ENCODE measurements at places on chromosomes 7 and 10.
A peak's percentile ranks its signal among the peaks of the same experiment; 100 is the strongest.

- no peak for DNase-seq
Observed at GRCh38 chr7:123060446-123060845, 64.9 kb upstream of the TAS2R16 start.

GRCh38 chr7:132221356-132221755 is 354.9 kb downstream of the PLXNA4 start:
- DNase-seq, result no peak

DNA sequence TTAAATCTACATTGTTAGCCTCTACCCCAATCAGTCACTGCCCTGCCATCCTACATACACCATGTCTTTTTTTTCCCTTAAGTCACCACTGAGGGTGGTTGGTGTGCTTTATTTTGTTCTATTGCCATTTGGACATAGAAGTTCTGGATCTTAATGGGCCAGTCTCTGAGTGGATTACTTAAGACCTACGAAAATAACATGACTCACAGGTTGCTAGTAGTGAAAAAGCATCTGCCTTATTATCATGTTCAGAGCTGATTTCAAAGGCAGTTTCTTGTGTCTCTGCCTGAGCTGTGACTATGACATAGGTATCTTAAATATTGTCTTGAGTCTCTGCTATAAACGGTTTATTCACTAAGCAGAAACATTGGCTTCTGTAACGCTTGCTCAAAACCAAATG is 410.8 kb downstream of the MDFIC start:
- no peak for DNase-seq

DNA sequence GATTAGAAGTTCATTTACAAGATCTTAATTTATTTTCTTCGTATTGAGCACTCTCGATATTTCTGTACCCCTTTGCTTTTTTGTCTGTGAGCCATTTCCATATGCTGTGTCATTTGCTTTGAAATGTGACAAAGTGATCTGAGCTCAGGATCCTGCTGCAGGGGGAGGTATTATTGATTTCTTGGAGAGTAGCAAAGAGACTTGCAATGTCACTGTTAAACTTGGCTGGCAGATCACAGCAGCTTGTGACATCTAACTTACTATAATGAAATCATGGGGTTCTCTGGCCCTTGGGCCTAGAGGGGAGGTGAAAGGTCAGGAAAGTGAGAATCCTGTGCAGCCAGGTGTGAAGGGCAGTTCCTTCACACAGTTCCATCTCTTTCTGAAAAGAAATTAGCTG is 923.4 kb downstream of the REEP3 start:
- no peak for DNase-seq

- DNase-seq, result no peak
Observed at GRCh38 chr7:27124096-27124901, 6.3 kb downstream of the HOXA4 start.

GRCh38 chr7:114650491-114650890 is 235.9 kb downstream of the FOXP2 start:
- no peak for DNase-seq

DNA sequence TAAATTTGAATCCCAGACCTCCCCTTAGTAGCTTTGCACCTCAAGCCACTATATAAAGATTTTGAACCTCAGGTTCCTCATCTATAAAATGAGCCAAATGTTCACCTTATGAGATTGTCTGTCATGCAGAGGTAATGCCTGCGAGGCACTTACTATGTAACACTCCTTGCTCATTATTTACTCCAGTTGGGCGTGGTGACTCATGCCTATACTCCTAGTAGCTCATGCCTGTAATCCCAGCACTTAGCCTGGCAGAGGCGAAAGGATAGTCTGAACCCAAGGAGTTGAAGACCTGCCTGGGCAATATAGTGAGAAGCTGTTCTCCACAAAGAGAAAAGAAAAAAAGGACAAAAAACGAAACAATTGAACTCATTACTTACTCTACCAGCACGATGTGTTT is 82.2 kb downstream of the MDFIC start:
- no peak for DNase-seq

DNA sequence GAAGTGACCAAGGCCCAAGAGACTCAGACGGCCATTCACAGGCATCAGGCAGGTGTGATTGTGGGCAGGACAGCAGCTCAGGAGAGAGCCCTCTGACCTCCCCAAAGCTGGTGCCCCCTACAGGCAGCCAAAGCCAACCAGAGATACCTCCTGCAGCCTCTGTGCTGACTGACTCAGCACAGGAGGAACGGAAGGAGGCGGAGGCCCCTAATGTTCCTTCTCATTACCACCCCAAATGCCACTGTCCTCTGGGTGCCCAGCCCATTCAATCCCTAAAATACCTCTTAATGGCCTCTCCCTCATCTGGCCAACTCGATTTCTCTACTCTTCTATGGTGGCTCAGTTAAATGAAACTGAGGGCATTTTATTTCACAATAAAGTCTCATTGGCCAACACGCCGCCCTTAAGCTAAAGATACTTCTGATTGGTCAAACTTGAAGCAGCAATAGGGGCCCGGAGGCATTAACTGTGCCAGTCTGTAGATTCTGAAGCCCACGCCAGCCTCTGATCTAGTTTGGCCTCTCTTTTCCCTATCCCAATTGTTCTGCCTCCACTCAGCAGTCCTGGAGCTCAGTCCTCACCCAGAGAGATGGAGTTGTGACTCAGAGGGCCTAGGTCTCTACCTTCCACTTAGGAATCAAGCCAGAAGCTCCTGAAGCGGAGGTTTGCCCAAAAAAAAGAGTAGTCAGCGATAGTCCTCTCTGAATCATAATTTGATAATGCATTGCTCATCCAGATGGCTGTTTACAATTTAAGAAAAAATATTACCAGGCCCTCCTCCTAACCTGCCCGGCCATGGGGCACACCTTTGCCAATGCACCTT is 1.2 kb downstream of the CYREN start:
- DNase-seq, result peak; percentile 27

GRCh38 chr10:74194545-74194944 is 43.5 kb downstream of the ADK start:
- no peak for DNase-seq

- DNase-seq, result no peak
Observed at GRCh38 chr10:114714281-114714741, 56.2 kb upstream of the ABLIM1 start.

GRCh38 chr10:103621783-103622125 is 128.2 kb downstream of the NEURL1 start:
- DNase-seq, result no peak

DNA sequence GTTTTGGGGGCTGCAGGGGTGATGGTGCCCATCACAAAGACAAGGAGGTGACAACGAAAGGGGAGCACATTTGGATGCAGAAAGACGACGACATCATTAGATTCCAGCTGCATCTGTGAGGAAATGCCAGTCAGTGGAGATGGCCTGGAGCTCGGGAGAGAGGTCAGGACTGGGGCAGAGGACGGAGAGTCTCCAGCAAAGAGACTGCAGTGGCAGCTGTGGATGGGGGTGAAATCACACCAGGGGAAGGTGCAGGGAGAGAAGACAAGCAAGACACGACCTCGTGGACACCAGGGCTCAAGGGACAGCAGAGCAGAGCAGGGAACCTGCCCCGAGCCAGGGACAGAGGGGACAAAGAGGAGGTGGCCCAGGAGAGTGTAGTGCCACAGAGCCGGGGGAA is 203.4 kb downstream of the PRPF18 start:
- DNase-seq, result no peak

DNA sequence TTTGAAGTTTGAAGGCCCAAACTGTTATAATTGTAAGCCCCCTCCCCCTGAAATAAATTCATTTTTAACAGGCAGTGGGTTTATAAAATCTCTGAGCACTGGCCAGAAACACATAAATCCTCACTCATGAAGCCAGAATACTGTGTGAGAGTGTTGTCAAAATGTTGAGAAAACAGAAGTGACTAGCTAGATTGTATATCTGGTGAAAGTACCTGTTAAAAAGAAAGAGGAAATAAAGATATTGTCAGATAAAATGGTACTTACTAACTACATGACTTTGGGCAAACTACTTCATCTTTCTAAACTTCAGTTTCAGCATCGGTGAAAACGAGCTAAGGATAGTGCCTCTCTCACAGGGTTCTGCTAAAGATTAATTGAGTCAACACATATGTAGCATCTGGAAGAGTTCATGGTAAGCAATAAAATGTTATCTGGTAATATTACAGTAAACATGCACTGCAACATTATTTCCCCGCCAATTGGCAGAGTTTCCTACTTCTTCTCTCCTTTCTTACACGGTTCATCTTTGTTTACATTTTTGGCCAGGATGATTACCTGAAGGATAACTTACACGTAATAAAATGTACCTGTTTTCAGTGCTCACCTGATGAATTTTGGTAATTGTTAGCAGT is 202.5 kb upstream of the CHRM2 start:
- no peak for DNase-seq

- no peak for DNase-seq
Observed at GRCh38 chr10:31154996-31155395, 123.3 kb upstream of the ZNF438 start.

GRCh38 chr10:104300736-104301292 is 31.8 kb downstream of the GSTO2 start:
- DNase-seq, result no peak

- DNase-seq, result no peak
Observed at GRCh38 chr7:103504505-103505135, 58.6 kb upstream of the SLC26A5 start.

- no peak for DNase-seq
Observed at GRCh38 chr10:77978360-77978759, 51.0 kb downstream of the POLR3A start.

DNA sequence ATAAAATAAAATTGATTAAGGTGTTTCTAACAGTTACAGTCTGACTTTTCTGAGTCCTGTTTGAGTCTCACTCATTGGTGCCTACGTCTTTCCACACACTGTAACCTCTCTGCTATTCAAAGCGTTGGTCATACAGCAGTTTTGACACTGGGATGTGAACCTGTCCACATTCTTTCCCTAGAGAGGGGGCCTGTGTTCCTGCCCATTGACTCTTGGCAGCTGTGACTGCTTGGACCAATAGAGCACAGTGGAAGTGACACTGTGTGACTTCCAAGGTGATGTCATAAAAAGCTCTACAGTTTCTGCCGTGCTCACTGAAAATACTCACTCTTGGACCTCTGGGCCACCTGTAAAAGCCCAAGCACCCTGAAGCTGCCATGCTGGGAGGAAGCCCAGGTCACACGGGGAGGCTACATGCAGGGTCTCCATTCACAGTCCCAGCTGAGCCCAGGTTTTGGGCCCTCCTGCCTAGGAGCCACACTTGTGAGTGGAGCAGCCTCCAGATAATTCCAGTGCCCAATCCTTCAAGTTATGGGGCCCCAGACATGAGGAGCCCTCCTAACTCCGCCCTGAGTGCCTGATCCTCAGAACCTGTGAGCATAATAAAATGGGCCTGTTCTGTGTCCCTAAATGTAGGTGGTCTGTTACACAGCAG is 704 bp upstream of the ANTXRL start:
- no peak for DNase-seq

GRCh38 chr10:103905441-103905840 is 12.5 kb downstream of the STN1 start:
- DNase-seq, result no peak

DNA sequence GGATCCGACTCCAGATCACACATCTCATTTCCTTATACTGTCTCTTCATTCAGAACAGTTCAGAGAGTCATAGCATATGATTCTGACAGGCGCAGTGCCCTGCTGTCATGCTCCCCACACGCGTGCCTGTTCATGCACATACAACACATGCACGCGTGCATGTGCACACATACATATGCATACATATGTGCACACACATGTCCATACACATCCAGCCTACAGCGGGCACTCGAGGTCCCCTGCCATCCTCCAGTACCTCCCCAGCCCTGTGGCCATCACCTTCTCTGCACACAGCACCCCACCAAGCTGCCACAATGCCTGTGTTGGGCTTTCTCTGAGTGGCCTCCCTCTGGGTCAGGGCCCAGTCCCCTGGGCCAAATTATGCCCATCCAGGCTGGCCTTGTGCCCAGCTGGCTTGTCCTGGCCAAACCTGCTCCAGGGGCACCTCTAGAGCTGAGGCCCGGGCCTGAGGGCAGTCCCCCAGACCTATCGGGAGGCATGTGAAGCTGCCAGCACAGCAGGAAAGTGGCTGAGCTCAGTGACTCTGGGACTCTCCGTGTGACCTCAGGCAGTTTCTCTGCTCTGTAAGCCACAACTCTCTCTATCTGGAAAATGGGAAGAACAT is 49.4 kb upstream of the RET start:
- no peak for DNase-seq

DNA sequence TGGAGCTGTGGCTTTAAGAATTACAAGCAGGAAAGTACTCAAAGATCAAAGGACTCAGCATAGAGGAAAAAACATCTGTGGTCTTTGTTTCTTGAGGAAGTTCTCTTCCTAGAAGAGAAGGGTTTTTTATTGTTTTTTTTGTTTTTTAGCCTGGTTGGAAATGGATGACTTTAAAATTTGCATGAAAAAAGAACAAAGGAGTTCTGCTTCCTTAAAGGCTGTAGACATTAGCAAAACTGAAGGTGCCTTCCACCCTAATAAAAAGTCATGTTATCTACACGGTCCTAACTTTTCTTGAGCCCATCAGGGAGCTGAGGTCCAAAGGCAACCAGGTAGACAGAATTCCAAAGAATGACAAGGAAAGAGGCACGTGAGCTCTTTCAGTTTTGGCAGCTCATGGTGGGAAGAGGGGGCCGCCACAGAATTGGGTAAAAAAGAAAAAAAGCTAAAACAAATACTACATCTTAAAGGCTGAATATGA is 356.6 kb downstream of the SH2D4B start:
- DNase-seq, result no peak

DNA sequence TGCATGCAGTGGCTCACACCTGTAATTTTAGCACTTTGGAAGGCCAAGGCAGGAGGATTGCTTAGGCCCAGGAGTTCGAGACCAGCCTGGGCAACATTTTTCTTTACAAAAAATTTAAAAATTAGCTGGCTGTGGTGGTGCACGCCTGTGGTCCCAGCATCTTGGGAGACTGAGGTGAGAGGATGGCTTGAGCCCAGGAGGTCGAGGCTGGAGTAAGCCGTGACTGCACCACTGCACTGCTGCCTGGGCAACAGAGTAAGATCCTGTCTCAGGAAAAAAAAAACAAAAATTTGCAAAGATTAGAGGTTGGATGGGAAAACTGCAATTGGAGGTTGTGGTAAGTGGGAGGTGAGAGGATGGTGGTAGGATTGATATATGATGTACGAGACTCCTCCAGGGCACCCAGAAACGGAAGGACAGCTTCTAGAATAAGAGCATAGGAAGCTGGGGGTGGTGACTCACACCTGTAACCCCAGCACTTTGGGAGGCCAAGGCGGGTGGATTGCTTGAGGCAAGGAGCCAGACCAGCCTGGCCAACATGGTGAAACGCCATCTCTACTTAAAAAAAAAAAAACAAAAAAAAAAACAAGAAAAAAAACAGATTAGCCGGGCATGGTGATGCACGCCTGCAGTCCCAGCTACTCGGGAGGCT is 19.1 kb upstream of the PARP12 start:
- DNase-seq, result no peak

GRCh38 chr7:8423057-8423456 is 10.4 kb upstream of the NXPH1 start:
- DNase-seq, result no peak

DNA sequence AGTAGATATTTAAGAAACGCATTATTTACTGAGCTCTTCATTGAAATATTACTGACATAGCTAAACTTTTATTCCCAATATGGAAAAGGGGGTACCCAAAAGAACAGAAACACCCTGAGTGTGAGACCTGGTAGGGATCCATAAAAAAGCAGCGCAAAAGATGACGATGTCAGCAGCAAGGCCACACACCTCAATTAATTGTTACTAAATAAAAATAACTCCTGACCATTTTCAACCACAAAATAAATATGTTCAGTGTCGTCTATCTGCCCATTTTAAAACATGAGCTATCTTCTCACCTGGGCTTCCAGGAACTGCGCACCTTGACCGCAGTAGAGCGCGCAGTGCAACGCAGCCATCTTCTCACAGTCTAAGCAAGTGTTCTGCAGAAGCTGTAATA is 61.2 kb downstream of the GSAP start:
- no peak for DNase-seq
